ENCODE measurements at places on chromosomes 11 and 22.
A peak's percentile ranks its signal among the peaks of the same experiment; 100 is the strongest.

- no peak for DNase-seq
Observed at GRCh38 chr11:120058931-120059330, 79.0 kb downstream of the TRIM29 start.

DNA sequence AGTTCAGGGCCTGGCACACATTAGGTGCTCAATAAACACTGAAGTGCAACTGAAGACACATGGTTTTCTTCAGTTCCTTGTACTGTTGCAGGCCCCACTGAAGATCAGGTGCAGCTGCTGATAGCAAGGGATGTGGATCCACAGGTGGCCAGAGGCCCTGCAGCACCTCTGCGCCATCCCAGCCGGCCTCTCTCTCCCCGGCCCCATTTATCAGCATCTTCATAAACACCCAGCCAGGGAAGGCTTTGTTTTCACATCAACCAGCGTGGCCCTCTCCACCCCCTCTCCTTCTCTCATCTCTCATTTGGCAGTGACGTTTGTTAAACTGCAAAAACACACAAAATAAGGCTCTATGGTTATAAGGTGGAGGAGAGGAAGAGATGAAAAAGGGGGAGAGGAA is 528.8 kb downstream of the BUD13 start:
- no peak for DNase-seq

DNA sequence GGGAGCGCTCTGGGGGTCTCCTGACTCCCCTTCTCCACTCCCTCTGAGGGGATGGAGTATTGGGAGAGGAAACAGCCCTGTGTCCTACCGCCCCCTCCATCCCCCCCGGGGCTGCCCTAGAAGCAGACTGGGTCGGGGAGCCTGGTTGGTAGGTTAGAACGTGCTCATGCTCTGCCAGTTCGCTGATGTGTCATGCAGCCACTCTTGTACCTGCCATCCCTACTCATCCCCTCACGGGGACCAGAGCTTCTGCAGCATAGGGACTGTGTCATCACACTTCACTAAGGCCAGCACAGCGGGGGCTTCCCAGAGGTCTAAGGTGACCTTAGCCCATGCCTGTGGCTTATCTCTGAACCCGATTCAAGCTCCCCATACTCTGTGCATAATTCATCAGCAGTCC is 4.7 kb downstream of the KCNJ1 start:
- no peak for DNase-seq

DNA sequence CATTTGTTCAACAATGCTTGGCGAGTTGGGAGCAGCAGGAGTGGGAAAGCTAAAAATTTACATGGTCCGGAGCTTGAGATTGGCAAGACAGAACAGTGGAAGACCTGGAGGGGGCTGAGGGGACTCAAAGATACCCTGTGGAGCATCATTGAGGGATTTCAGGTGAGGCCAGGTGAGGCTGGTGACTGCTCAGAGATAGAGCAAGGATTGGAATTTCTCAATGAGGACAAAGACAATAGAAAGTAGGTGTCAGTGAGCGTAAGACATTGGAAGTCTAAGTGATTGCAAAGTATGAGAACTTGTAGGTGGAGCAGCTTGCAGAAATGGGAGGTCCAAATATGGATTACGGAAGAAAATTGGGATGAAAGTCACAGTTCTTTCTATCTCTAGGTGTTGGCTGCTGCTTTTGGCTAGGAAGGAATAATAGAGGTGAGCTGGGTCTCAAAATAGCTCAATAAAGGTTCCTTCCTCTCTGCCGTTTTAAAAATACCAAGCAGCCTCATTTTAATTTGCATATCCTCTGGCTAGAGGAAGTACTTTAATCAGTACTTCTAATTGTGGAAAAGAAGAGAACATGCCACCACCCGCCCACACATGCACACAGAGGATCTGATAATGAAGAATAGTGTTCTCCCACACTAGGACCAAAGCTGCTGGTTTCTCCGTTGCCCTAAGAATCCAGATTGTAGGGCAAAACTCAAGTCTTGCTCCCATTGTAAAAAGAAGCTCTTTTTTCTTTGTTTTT is 41.8 kb upstream of the SORL1-AS1 start:
- DNase-seq = no peak

- DNase-seq = peak; percentile 2
Observed at GRCh38 chr11:7196396-7197146, 55.1 kb upstream of the SYT9 start.

- DNase-seq = no peak
Observed at GRCh38 chr11:127330044-127330443, 329.5 kb upstream of the KIRREL3 start.
